ENCODE measurements at places on chromosomes 6 and 20.

GRCh38 chr6:68651011-68651985 is 16.2 kb downstream of the ADGRB3 start:
- no peak for DNase-seq

GRCh38 chr20:21826976-21827375 is 121.5 kb downstream of the PAX1 start:
- DNase-seq: no peak

GRCh38 chr20:34365765-34366213 is 2.7 kb downstream of the ITCH start:
- DNase-seq: no peak

DNA sequence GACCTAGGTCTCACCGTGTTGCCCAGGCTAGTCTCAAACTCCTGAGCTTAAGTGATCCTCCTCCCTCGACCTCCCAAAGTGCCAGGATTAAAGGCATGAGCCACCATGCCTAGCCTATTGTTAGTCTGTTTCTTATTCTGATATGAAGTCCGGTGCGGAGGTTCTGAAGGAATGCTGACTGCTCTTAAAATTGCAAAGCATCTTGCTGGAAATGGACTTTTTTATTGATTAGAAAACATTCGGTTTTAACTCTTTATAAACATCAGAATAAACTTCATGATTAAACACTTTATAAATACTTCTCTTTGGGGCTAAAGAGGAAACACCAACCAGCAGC is 3.2 kb downstream of the TNFAIP3 start:
- no peak for DNase-seq

DNA sequence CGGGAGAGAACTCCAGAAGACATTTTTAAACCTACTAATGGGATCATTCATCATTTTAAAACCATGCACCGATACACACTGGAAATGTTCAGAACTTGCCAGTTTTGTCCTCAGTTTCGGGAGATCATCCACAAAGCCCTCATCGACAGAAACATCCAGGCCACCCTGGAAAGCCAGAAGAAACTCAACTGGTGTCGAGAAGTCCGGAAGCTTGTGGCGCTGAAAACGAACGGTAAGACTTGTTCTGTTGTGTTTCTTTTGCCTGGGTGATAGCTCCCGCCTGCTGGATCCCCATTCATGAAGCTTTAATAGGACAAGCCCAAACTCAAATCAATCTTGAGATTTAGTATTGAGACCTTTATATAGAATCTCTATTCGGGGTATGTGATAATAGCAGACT is 4.2 kb downstream of the TNFAIP3 start:
- DNase-seq: no peak

DNA sequence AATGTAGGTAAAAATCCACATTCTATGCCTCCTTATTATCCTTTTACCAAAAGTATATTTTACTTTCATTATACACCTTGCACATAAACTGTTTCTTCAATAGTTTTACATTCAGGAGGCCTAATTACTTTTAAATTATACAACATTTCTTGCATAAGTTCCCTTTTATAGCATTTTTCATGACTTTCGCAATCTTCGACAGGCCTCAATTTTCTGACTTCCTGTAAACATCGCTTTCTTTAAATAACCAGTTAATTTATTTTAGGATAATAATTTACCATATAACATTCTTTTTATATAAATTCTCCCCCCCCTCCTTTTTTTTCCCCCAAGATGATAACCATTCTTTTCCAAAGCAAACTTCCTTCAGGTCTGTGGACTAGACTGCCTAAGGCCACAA is 9.2 kb downstream of the SLC35A1 start:
- no peak for DNase-seq
